ENCODE measurements at places on chromosomes 2 and 18. TPM values are rescaled to one million over a fixed set of nuclear protein-coding genes. Genes with fewer than 3 reads are reported as not detected.
A peak's percentile ranks its signal among the peaks of the same experiment; 100 is the strongest.

DNA sequence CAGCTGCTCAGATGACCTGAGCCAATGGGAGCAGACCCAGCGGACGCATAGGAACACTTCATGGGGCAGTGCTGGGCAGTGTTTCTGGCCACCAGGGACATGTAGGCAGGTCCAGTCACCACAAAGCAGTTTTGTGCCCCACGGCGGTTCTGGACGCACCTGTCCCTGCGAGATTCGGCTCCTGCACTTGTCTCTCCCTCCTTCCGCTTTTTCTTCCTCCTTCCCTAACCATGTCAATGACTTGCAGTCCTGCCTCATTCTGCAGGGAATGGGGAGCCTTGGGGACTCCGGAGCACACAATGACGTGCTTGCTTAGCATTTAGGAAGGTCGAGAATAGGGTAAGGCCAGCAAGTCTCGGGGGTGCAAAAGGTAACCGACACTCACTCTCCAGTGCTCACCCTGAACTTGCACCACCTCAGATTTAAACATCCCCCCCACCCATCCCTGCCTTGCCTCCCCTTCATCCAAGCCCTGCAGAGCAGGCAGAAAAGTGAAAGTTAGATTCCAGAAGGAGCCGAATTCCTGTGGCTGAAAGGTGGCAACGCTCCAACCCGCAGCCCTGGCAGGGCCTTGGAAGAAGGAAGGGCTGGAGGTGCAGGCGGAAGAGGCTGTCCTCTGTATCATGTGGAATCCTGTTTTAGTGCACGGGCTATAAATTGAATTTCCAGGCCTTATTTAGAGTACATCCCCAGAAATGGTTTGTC lies 40.5 kb upstream of the ATG16L1 start:
- peak; percentile 39 for DNase-seq

DNA sequence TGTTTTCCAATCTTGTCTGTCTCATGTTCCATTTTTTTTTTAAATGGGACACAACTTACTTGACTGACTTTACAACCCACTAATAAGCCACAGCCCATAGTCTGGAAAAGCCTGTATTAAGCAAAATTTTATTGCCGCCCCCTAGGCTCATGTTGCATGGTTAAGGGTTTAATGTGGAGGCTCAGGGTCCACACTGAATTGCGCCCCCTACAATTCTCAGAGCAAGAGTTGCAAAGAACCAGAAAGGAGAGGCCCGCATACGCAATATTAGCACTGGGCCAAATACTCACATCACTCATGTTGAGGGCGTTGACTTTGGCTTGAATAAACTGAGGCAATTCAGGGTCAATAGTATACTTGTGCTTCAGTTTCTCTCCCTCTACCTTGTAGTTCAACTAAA lies 65.5 kb downstream of the NEB start:
- peak; percentile 27 for DNase-seq

Gene REG3A
- not detected for total RNA-seq

GRCh38 chr2:31197166-31197565 lies 20.1 kb downstream of the CAPN14 start:
- DNase-seq = no peak

Data from H7 (cell line).